ENCODE measurements at places on chromosomes 5 and 9. TPM values are rescaled to one million over a fixed set of nuclear protein-coding genes. Genes with fewer than 3 reads are reported as not detected.

- DNase-seq = no peak
Observed at GRCh38 chr9:98896632-98897031, 47.1 kb upstream of the COL15A1 start.

Gene TYRP1
- total RNA-seq = 1.0 TPM

GRCh38 chr5:132098621-132099020 is 25.0 kb downstream of the CSF2 start:
- no peak for DNase-seq

DNA sequence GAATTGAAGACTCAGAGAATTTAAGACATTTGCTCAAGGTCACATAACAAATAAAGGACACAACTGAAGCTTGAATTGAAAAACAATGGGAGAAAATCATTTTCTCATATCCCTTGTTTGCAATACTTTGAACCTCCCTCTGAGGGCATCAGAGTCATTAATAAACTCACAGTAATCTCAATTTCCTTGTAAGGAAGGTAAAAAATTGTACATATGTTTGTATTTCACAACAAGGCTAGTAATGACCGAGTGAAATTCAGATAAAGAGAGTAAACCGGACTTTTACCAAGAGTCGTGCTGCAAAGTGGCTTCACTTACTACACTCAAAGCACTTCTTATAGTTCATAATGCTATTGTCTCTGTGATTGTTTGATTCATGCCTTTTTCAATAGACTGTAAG is 665.0 kb downstream of the NR2F1-AS1 start:
- no peak for DNase-seq

- no peak for DNase-seq
Observed at GRCh38 chr5:154595662-154596061, 117.6 kb upstream of the HAND1 start.

GRCh38 chr5:169650701-169651331 is 13.7 kb downstream of the DOCK2 start:
- DNase-seq = no peak

DNA sequence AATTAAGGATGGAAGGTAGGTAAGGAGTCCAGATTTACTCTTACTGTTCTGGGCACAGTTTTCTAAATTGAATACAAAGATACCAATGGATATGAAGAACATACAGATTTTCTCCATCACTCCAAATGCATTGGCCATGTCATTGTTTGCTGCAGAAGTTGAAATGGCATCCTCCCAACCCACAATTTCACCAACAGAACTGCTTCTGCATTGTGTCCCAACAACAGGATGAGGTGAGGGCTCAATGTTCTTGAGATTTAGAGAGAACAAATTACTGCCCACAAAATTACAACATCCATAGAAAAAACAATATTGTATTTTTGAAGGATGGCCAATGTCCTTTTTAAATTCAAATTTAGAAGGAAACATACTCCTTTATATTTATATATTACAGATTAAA is 88.9 kb downstream of the NUDT12 start:
- no peak for DNase-seq

Gene CENPK
- total RNA-seq = 3.7 TPM
